ENCODE measurements at places on chromosomes 7 and 10.

DNA sequence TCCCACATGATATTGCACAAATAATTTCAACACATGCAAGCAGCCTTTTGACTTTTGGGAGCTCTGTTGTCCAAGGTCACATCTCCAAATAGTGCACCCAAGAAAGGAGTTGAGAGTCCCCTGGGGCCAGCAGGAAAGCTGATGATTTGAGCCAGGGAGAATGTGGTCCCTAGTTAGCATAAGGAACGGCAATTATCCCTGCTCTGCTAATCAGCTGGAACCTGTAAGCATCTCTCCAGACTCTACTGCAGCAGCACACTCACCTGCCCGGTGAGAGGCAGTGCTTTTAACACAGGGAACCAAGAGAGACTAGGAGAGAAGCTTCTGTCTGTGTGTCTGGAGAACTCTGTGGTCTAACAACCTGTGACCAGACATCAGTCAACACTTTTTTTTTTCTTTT, 17.0 kb downstream of the TRPV5 start:
- DNase-seq = no peak

DNA sequence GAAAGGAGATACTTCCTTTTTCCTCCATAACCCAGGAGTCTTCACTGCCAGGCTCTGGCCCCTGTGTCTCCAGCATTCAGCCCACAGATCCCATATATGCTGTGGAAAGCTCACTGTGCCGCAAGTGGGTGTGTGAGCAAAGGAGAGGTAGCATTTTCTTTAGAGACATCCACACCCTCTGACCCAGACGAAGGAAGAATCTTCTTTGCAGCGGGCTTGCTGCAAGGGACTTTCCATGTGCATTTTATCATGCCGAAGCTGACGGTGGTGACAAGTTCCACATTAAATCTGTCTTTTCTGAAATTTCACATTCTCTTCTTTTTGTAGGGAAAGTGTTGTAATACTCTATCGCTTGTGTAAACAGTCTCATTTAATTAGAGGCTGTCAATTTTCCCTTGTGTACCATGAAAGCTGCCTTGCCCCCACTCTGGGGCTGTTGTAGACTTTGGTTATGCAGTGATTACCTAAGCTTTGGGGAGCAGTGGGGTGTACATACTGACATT, 409.5 kb downstream of the SUGCT start:
- DNase-seq = no peak

DNA sequence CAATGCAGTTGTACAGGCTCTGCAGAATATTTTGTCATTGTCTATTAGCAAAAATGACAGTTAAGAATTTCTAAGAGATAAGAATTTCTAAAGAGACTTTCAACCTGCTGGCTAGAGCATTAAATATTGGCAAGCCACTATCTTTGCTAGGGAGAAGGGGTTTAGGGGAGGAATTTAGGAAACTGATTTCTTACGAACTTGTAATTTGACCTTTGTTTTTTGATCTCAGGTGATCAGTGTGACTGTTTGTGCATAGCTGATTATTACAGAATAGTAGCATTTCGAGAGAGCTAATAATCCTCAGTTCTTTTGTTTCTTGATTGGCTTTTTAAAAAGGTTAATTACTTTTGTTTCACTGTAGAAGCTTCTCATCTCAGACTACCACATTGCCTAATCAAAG, 68.1 kb downstream of the ST7 start:
- no peak for DNase-seq

GRCh38 chr10:131935260-131935659, 34.5 kb downstream of the PPP2R2D start:
- DNase-seq = no peak

- DNase-seq = no peak
These were observed 28.0 kb upstream of the RSU1 start for GRCh38 chr10:16845248-16845647.

- no peak for DNase-seq
These were observed 26.7 kb downstream of the TMEM273 start for GRCh38 chr10:49161411-49161997.

DNA sequence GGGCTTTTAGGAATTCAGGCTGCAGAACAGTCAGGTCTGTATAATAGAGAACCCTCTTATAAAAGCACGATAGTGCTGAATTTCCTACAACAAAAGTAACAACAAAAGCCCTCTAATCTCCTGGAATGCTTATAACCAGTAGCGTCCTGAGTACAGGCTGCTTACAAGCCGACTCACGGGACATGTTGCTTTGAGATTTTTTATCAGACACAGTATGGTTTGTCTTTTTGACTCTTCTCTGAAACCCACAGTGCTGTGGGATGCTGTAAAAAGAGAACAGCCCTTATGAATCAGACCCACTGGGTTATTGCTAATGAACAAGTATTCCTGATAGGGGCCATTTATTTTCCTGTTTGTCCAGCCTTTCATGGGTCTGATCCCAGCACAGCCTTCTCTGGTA, 59.4 kb downstream of the PLPP4 start:
- no peak for DNase-seq

- DNase-seq = no peak
These were observed 252.2 kb upstream of the PLXNA4 start for GRCh38 chr7:132828502-132828901.

DNA sequence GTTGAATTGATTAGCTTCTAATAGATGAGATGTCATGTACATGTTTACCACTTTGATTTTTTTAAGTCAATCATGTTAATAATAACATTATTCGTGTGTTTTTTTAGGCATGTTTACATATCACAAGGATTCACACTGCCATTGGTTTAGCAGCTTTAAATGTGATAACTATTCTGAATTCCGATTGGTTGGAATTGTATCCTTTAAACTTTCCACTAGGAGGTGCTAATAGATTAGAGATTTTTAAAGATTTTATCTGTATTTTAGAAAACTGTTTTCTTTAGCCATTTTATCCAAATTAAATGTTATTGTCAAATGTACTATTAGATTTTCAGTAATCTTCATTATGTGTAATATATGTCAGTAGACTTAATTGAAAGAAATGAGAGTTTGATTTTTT, 83.2 kb downstream of the HECTD2 start:
- no peak for DNase-seq

GRCh38 chr10:87684001-87684638, 24.4 kb downstream of the PAPSS2 start:
- no peak for DNase-seq

- DNase-seq = no peak
These were observed 19.8 kb upstream of the ATE1 start for GRCh38 chr10:121947343-121948330.

DNA sequence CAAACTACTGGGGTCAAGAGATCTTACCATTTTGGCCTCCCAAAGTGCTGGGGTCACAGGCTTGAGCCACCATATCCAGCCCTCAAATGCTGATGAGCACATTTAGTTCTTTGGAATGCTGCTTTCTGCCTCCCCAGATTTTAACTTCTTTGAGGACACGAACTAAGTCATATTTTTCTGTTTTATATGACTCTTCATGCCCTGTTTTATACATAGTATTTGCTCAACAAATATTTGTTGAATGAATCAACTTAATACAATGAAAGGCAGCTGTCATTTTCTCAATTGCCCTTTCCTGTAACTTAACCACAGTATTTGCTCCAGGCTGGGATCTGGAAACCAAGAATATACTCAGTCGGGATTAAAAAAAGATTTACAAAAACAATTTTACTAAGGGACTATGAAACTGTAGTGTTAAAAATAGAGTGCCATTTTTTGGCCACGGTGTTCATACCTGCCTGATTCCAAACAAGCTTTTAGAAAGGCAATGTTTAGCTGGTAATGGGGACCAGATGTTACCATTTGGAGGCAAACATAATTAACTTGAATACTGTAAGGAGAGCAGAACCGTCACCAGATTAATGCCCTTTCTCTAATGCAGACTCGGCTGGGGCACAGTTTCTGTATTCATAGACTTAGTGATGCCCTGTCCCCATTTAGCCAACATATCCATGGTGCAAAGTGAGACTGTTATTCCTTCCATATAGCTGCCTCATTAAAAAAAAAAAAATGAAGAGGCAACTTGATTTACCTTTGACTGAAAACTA, 117.6 kb downstream of the NRP1 start:
- no peak for DNase-seq

GRCh38 chr7:2651336-2651735, 19.6 kb downstream of the TTYH3 start:
- no peak for DNase-seq

GRCh38 chr10:114045136-114046086, 1.7 kb downstream of the ADRB1 start:
- DNase-seq = peak; percentile 50

GRCh38 chr7:5539013-5539411, 115.4 kb upstream of the TNRC18 start:
- DNase-seq = no peak

- DNase-seq = no peak
These were observed 29.5 kb downstream of the WASL start for GRCh38 chr7:123719197-123719721.

- no peak for DNase-seq
These were observed 15.2 kb downstream of the NPY start for GRCh38 chr7:24299192-24299591.

GRCh38 chr10:122373721-122374120, 787 bp upstream of the PLEKHA1 start:
- DNase-seq = no peak

GRCh38 chr10:55351431-55351830, 550.4 kb upstream of the PCDH15 start:
- DNase-seq = no peak

DNA sequence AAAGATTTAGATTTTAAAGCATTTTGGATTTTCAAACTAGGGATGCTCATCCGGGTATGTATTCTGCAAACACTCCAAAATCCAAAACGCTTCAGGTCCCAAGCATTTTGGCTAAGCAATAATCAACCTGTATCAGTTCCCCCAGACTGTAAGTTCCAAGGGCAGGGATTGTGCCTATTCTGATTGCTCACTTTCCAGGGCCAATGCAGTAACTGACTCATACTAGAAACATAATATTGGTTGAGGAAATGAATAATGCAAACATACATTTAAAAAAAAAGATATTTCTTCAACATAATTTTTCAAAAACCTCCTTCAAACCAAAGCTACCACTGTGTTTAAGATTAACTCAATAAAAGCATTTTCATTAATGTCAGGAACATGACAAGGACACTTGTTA, 69.5 kb downstream of the HIBADH start:
- DNase-seq = no peak

DNA sequence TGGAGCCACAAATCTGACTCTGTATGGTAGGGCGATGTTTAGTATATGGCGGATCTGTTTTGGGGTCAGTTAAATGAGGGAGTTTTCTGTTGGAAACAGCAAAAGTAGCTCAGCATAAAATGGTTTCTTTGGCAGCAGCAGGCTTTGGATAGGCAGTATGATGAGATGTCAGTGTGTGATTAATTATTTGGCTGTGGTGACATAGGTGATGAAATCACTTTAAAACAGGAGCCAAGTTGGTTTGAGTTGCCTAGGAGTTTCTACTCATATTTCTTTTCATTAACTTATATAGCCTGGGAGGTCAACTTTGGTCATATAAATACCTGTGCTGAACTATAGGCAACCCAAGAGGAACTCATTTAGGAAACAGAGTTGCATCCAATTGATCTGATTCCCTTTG, 291.2 kb downstream of the LRMDA start:
- DNase-seq = no peak

DNA sequence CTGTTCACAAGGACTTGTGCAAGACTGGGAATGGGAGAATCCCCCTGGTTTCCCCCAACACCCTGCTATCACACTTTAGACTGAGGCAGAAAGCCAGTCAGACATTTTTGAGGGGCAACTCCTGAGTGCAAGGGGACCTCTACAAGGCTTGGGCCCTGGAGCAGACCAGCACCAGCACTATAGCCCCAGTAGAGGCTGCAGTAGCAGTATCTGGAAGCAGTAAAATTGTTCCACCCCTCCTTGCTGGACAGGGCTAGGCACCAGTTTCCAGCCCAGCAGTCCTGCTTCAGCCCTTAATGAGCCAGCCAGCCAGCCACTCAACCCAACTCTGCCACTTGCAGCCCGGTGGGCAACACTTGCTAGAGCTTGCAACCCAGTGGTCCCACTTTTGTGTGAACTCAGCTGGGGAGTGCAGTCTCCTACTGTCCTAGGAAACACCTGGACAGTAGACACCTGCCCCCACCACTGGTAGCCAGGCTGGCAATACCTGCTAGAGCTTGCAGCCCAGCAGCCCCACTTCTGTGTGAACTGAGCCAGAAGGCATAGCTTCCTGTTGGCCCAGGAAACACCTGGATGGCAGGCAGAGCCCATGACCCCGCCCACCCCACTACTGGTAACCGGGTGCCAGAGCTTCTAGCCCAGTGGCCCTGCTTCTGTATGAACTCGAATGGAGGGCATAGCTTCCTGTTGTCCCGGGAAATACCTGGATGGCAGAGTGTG, 65.0 kb downstream of the FBXL13 start:
- DNase-seq = peak; percentile 35

GRCh38 chr7:33221390-33221789, 92.0 kb downstream of the BBS9 start:
- no peak for DNase-seq

DNA sequence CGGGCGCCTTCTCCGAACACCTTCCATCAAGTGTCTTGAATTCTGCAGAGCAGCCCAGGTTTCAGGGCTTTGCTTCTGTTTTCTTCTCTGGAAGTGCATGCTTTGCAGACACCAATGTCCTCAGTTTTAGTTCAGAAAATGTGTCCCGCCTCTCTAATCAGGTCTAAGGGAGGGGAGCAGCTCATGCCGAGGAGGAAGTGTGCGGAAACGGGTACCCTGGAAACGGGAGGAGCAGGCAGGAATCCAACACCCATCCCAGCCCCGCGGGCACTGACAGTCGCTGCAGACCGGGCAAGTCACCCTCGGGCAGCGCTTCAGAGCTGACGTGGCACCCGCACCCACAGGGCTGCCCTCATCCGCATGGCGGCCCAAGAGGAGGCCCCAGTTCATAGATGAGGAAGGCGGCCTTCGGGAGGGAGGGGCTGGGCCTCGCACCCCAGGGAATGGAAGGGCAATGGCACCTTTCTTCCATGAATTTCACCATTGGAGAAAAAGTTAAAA, 338.7 kb downstream of the DNAJB6 start:
- no peak for DNase-seq

DNA sequence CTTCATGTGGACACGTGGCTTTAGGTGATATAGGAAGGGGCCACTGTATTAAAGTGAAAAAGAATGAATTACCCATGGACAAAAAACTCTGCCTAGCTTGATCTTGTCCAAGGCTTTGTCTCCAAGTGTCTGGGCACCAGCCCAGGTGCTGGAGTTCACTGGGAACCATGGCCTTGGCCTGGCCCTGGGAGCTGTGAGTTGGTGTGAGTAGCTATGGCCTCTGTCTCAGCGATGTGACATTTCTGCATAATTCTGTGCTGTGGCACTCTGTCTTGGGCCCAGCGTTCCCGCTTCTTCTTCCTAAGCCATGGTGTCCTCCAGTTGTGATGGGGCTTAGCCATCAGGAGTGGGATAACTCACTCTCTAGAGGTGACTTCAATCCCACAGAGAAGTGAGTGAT, 119.0 kb upstream of the PPP2R2D start:
- DNase-seq = no peak

- DNase-seq = no peak
These were observed 98.6 kb upstream of the MDFIC start for GRCh38 chr7:114823290-114823689.

DNA sequence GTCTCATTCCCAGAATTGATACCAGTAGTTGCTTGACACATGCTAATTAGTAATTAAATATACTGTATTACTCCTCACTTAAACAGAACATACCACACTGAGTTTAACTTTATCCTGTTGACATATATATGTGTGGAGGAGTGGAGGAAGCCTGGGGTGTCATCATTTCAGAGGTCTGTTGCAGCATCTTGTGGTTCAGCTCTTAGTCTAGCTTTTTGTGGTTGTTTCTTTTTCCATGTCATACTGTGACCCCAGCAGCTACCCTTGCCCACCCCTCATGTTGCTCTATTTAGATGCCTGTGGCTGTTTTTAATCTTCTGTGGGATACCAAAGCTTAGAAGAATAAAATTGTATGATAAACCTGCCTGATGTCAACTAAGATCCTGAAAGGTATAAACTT, 875.4 kb downstream of the LRMDA start:
- DNase-seq = no peak
